ENCODE measurements at places on chromosomes 3 and 15.

DNA sequence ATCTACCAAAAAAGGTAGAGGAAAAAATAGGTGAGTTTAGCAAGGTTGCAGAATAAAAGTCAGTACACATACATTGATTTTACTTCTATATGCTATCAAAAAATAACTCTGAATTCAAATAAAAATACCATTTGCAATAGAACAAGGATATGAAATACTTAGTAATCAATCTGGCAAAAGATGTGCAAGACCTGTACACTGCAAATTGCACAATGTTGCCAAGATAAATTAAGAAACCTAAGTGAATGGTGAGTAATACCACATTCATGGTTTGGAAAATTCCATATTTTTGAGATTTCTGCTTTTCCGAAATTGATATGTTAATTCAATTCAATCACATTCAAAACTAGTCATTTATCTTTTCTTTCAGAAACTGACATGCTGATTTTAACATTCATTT lies 464.8 kb downstream of the EPHA3 start:
- no peak for DNase-seq

GRCh38 chr3:70543493-70543892 lies 231.1 kb upstream of the MDFIC2 start:
- DNase-seq, result no peak

GRCh38 chr15:33234020-33234461 lies 39.5 kb upstream of the FMN1 start:
- DNase-seq, result peak; percentile 23

DNA sequence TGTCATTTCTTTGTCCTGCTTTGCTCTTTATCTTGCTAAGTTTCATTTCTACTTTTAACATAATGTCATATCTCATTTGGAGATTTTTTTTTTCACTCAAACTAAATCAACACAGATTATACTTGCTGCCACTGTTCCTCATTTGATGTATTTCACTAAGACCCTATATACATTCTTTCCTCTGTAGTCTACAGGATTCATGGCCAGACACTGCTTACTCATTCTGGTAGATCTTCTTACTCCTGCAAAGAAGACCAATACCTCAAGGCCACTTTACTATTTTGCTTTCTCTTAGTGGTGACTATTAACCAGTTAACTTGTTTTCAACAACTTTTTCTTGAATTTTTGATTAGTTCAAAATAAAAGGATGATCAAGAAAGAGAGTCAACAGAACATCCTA lies 26.6 kb downstream of the SLC24A5 start:
- no peak for DNase-seq

DNA sequence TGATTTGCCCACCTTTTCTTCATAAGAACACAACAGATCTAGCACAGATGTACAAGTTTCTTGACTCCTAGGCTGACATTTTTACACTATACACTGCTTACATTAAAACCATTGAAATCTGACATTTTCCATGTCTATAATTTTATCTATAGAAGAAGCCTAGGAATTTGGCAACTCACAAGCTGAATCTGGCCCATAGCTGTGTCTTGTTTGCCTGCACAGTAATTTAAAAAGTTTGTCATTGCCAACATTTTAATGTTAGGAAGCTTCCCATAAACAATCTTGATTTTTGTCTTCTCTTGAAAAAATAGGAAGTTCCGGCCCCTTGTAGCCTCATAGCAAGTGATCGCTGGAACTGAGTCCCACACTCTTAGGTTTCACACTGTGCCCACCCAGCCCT lies 394.6 kb upstream of the AZI2 start:
- no peak for DNase-seq

- peak; percentile 8 for DNase-seq
Observed at GRCh38 chr3:43071313-43071893, 34.5 kb downstream of the POMGNT2 start.

Measured in NB4 (cell line).